ENCODE measurements at places on chromosomes 7 and 10.

DNA sequence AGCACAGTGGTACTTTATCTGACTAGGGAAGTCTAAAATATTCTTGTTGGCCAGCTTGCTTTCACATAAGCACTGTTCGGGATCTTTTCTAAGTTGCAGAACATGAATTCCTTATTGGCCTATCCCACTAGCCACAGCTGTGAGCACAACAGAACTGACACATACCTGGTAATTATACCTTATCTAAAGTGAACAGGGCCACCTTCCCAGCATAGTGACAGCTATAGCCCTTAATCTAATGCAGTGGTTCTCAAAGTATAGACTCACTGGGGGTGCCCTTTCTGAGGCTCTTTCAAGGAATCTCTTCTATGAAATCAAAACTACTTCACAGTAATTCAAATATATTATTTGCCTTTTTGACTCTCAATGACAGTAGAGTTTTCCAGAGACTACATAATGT lies 184.7 kb upstream of the KAT6B start:
- DNase-seq, result no peak

DNA sequence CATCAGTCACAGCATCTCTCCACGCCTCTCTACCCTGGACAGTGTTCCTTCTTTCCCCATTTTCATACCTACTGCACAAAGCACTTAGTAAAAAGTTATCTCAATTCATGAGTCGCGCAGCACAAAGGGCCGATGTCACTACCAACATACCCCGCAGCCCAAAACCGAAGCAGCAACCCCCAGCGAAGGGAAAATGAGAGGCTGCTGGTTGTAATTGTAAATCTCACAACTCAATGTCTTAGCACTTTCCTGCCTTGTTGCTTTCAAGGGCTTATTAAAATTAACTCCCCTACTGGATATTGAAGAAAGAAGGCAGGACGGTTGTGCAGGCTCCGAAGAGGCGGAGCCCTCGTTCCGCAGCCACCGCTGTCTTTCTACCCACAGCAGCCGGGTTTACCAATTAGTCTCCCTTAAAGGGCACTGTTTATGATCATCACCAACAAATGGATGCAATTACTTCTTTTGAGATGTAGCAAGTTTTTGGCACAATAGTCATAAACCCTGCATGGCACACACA lies 6.5 kb downstream of the DIP2C start:
- DNase-seq, result no peak

DNA sequence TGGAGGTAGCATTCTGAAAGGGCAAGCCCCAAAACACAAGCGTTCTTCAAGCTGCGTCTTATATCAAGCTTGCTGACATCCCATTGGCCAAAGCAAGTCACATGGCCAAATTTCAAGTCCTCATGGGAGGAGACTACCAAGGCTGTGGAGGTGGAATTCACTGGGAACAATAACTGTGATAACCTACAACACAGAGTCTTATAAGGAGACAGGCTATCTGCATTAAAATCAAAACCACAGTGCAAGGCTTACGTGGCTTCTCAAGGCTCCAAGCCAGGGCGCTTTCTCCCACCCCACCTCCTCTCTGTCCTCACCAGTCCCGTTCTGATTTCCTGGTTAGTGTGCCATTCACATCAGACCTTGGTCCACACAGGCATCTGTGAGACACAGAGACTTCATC lies 39.4 kb downstream of the ADRB1 start:
- no peak for DNase-seq

DNA sequence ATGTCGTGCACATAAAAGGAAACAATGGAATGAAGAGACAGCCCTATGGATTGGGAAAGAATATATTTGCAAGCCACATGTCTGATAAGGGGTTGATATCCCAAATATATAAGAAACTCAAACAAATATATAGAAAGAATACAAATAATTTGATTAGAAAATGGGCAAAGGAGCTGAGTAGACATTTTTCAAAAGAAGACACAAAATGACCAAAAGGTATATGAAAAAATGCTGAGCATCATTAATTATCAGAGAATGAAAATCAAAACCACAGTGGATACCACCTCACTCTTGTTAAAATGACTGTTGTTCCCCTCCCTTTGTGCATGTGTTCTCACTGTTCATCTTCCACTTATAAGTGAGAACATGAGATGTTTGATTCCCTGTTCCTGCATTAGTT lies 175.3 kb downstream of the CNTNAP2 start:
- no peak for DNase-seq

DNA sequence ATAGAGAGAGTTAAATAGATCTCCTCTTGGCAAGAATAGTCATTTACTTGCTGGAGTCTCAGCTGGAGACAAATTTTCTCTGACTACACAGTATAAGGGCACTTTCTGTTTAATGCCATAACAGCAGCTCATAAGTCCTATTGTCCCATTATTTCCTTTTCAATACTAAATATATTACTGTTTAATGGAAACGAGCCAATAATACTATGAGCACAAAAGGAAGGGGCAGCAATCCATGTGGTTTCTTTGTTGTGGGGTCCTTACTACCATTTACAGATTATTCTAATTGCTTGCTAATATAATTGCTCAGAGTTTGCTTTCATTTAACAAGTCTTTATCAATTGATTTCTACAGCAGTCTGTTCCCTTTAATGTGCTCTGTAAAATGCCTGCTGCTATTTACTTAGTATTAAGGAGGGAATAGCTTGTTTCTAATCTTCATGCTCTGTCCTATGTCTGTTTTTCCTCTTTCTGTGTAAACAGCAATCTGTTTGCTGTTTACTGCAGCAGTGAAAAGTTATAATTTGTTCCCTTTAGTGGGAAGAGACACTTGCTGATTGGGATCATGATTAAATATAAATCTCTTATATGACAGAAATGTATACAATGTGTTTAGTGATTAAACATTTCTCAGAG lies 296.2 kb upstream of the SMIM30 start:
- no peak for DNase-seq

DNA sequence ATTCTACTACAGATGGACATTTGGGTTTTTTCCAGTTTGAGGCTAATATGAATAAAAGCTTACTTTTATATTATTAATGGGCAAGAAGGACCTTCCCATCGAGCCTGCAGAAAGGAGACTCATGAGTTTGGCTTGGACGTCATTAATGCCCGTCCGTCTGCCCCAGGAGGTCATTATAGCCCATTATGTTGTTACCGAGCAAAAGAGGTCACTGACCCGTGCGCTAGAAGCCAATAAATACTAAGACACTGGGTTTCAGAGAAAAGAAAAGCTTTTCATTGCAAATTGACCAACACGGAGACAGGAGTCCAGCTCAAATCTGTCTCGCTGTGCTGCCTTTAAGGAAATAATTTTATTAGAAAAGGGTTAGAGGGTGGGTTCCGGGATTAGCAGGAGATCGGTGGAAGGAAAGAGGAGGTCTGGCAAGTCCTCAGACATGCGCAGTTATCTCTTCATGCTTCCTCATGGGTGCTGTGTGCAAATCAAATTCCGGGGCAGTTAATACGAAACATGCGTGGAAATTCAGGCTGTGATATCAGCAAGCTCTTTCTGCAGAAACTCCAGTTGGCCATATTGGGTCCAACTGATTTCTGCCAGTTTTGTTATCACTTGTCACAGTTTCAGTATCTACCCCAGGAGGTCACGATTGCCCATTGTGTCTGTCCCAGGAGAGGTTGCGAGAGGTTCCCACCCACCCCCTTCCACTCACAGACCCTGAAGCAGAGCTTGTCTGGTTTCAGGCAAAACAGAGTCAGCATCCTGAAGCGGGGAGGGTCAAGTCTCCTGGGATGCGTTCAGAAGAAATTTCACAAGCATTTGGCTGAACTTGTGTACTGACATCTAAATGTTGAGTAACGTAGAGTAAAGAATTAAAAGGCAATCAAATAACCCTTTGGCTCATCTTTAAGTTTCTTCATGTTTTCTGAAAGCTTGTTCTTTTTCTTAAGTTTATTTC lies 1.1 kb upstream of the GALNTL5 start:
- DNase-seq, result no peak

- no peak for DNase-seq
Observed at GRCh38 chr7:74297516-74298233, 8.5 kb downstream of the CLIP2 start.
